Stimulated activated CD8-positive, alpha-beta memory T cell treated with anti-CD3 and anti-CD28 coated beads, Interleukin-7, amount 100 ng/mL, for 48 hours (primary cell): ENCODE measurements at places on chromosomes 4 and X.

- peak; percentile 20 for DNase-seq
Measured at GRCh38 chrX:153875391-153876111, 10.4 kb downstream of the L1CAM start.

DNA sequence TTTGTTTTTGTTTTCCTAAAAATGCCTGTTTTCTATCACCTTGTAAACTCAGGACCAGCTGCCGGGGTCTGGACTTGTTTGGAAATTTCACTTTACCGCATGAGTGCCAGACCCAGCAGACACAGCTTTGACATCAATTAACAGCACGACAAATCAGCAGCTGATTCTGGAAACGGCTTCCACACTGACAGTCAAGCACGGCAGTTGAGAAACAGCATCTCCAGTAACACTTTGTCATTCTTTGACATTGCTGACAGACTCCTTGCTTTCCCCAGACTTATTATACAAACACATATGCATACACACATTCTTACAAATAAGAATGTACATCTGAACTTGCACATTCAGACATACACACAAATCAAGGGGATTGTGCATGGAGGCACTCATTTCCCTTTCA is 1017.6 kb upstream of the HS3ST1 start:
- no peak for DNase-seq

DNA sequence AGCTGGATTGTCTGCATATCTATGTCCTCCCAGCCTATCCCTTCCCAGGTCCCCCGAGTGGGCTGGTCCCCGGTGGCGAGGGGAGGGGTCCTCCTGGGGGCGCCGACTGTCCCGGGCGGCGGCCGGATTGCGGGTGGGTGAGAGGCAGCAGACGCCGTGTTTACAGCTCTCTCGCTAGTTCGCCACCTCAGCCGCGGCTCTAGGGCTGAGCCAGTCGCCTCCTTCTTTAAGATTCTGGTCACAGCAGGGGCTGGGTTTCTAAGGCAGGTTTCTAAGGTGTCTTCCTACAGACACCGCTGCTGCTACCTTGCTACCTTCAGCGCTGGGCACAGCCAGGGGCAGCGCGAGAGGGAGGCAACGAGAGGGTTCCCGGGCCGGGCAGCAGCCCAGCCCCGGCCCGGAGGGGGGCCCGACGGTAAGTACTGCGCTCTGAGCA is 57.2 kb downstream of the FRMPD3 start:
- no peak for DNase-seq

DNA sequence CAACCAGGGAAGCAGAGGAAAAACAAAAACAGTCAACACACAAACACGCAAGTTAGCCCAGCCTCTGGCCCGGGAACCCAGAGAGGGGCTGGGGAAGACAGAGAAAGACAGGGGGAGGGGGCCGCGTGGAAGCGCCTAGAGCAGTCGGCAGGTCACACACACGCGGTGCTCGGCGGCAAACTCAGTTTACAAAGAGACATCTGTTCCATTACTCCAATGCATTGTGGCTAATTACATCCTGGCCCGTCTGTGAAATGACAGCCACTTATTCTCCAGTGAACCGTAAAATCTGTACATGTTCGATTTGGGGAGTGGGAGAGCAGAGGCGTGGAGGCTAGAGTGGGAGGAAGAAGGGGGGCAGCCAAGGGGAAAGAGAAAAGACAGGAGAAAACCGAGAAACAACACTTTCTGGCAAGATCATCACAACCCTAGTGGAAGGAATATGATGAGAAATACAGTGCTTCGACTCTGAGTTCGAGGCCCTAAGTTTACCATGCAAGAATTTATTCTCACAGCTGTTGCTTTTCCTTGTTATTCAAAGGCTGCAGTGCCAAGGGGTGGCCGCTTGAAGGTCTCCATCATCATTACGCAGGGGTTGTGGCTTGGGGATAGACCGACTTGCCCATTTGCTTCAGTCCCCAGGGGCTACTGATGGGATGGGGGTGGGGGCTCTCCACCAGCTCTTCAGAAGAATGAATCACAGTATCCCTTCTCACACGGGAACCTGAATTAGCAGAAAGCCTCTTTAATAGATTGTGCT is 167.7 kb downstream of the MGST2 start:
- DNase-seq: no peak

DNA sequence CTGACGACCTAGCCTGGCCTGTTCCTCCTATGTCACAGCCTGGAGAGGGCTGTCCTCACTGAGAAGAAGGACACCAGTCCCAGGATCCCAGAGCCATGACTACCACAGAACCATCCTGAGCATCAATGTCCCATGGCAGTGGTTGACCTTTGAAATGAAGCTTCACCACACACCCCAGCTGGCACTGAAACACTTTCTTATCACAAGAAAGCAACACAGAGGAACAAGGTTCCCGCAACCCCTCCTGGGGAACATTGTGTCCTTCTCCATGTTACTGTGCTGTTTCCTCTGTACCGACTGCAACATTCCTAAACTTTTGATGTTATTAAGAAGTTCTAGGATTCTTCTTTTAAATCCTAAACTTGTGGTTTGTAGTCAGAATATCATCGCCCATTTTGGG is 21.2 kb upstream of the FAM156A start:
- DNase-seq: no peak

DNA sequence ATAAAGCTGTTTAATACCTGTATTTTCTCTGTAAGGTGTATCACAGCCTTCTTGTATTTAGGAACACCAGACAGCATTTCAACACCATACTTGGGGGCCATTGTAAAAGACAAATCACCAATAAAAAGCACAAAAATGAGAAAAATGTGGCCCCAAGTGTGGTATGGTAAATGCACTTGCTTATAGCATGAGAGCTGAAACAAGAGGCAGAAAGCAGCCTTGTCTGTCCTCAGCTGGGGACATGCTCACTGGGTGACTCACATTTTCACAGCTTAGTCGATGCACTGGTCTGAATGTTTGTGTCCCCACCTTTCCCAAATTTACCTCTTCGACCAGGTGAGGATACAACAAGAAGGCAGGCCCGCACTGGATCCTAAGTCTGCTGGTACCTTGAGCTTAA is 639.7 kb upstream of the AGA start:
- DNase-seq: no peak

GRCh38 chr4:75158451-75158850 is 225.5 kb downstream of the PARM1 start:
- DNase-seq: no peak

- no peak for DNase-seq
Measured at GRCh38 chr4:21410372-21410771, 538.2 kb downstream of the KCNIP4 start.

DNA sequence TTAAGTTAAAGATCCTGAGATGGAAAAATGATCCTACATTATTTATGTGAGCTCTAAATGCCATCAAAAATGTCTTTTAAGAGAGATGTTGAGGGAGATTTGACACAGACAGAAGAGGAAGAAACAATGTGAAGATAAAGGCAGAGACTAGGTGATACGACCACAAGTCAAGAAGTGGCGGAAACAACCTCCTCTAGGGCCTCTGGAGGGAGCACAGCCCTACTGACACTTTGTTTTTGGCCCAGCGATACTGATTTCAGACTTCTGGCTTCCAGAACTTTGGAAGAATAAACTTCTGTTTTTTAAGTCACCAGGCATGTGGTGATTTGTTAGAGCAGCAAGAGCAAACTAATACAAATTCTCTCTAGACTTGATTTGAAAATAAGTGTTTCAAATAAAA is 1216.1 kb downstream of the FSTL5 start:
- DNase-seq: no peak

DNA sequence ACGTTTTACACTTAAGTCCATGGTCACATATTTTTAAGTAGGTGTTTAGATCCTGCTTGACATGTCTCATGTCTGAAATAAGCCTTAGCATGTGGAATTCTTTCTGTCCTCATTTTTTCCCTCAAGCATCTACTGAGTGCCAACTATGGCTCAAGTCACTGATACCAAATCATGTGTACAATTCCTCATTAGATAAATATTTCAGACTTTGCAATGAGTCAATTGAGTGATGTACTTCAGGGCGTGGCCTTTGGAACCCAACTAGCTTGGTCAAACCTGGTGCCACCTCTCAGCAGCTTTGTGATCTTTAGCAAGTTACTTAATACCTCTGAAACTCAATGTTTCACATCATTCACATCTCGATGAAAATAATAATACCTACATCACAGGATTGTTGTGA is 12.6 kb upstream of the JADE1 start:
- no peak for DNase-seq

DNA sequence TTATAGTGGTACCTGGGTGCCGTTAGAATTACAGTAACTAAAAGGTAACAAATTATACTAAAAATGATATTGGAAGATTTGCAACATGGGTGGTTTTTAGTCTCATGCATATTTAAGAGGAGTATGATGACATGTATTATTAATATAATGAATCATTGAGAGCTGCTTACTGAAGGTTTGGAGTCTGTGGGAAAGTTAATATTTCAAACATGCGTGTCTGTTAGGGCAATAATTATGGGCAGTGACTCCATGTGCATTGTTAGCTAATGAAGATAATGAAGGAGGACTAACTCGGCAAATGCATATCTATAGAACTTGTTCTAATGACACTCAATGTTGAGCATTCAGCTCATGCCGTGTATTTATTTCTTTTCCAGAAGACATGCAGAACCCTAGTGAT is 47.1 kb downstream of the MTHFD2L start:
- no peak for DNase-seq

GRCh38 chrX:111652719-111653118 is 28.3 kb upstream of the ALG13 start:
- DNase-seq: no peak

DNA sequence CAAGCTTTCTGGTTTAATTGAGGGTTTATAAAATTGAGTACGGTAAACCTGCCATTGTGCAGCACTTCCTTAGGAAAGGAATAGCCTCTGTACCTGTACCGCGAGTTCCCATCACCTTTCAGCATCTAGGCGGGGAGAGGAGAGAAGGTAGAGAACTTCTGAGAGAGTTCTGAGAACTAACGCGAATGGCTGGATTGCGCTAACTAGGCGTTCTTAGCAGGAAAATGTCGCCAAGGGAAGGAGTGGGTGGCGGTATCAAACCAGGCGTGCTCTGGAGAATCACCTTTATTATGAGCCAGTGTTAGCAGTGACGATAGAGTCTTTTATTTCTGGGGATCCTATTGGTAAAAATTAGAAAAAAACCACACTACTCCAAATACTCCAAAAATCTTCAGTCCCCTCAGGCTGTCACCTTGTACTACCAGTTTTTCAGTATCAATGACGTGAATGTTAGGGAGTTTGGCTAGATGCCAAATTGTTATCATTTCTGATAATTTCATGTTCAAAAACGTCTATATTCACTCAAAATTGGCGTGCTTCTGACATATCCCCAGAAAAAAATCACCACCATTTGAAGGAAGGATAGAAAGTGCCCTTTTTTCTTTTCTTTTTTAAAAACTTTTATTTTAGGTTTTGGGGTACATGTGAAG is 1.4 kb downstream of the UGT8 start:
- no peak for DNase-seq

DNA sequence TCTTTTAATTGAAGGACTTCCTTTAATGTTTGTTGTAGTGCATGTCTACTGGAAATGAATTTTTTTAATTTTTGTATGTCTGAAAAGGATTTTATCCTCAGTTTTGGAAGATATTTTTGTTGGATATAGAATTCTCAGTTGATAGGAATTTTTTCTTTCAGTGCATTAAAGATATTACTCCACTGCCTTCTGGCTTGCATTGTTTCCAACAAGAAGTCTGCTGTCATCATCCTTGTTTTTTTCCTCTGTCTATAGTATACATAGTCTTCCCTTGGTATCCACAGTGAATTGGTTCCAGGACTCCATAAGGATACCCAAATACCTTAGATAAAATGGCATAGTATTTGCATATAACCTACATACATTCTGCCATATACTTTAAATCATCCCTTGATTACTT is 33.5 kb downstream of the SCD5 start:
- DNase-seq: no peak

DNA sequence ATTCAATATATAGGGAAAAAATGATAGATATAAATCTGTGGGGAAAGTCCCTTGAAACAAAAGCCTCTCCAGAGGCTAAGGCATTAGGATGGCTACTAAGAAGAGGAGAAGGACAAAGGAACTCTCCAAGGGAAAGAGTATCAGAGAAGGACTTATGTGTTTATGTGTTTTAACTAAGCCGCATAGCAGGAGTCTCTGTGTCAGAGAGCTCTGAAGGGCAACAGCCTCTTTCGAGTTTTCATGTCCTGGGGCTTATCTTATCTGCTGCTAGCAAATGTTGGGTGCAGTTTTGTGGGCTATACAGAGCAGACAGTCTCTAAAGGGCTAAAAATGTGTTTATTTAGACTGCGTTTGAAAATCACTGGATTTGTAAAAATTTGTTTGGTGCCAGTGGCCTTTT is 1145.6 kb upstream of the DIAPH2 start:
- DNase-seq: no peak

DNA sequence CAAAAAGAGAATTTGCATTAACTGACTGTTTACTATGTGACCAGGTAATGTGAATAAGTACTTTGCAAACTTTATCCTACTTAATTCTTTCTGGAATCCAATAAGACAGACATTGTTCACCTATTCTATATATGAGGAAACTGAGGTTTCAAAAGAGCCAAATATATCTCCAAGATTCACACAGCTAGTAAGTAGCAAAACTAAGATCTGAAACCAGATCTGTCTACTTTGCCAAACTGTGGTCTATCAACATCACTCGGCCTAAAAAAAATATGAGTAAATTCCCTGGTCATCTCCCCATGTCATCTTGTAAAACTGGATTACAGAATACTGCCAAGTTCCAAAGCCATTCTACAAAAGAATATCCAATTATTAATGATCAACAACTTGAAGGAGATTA is 52.8 kb downstream of the ANAPC10 start:
- DNase-seq: no peak

- no peak for DNase-seq
Measured at GRCh38 chr4:149426461-149426860, 389.2 kb downstream of the IQCM start.

DNA sequence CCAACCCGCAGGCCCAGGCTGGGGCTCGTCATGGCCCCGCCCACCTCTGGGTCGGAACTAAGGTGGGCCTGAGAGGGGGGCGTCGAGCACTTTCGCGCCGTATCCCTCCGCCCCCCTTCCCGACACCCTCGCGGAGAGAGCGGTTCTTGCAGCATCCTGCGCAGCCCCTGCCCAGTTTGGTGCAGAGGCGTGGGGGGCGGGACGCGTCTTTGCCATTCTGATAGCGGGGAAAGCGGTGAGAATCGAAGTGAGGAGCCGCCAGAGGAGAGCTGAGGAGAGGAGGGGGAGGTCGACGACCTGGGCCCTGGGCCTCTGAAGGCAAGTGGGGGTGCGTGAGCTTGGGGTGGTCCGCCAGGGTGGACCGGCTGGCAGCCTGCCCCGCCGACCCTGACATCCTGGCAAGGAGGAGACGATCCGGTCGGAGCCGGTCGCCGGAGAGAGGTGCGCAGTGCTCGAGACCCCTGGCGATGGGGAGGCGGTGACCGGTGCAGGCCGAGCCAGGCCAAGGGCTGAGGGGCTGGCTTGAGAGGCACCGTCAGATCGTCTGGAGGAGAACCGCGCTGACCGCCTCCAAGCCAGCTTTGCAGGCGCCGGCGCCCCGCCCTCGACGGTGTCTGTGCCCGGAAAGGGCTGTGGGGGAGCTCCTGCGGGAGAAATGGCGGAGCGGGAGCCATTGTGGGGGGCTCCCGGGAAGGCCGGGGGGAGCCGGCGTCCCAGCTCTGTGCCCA is 25.5 kb downstream of the GPRASP3 start:
- DNase-seq: no peak

- no peak for DNase-seq
Measured at GRCh38 chr4:57234252-57234775, 124.1 kb upstream of the IGFBP7 start.
